ENCODE measurements at places on chromosomes 5 and 9.

GRCh38 chr5:41738710-41739354 lies 131.4 kb downstream of the OXCT1 start:
- no peak for DNase-seq

- no peak for DNase-seq
These were observed 97.4 kb upstream of the RAPGEF1 start for GRCh38 chr9:131837316-131837715.

DNA sequence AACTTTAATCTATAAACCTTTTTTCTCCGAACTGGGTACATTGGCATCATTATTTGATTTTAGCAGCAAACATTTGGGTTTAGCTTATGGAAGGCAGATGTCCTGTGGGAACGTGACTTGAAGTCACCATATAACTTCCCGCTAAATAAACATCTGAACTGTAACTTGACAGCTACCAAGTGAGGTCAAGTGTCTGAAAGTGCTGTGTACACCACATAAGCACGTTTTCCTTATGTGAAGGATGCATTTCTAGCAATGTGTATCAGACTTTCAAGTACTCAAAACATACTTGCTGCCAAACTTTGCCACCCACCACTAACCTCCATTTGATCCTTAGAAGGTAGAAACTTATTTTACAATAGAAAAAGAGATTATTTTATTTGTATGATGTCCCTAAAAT lies 35.7 kb downstream of the SLC1A3 start:
- DNase-seq: no peak

- no peak for DNase-seq
These were observed 20.8 kb downstream of the AMBP start for GRCh38 chr9:114057161-114057885.

- DNase-seq: no peak
These were observed 323.4 kb downstream of the CSNK1G3 start for GRCh38 chr5:123835421-123835820.

DNA sequence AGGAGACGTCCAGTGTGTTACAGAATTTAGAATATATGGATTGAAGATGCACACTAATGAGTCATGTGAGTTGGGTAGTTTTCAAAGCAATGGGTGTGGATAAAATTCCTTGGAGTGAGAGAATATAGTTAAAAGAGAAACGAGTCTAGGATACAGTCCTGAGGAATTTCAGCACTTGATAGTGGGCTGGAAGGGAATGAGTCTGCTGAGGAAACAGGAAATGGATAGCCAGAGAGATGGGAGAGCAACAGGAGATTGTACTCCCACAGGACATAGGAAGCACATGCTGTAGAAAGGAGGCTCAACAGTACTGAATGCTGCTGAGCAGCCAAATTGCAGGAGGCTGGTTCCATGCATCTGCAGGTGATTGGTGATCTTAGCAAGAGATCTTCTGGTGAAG lies 68.1 kb downstream of the FBN2 start:
- no peak for DNase-seq

GRCh38 chr9:27505744-27506161 lies 18.3 kb upstream of the IFNK start:
- no peak for DNase-seq

DNA sequence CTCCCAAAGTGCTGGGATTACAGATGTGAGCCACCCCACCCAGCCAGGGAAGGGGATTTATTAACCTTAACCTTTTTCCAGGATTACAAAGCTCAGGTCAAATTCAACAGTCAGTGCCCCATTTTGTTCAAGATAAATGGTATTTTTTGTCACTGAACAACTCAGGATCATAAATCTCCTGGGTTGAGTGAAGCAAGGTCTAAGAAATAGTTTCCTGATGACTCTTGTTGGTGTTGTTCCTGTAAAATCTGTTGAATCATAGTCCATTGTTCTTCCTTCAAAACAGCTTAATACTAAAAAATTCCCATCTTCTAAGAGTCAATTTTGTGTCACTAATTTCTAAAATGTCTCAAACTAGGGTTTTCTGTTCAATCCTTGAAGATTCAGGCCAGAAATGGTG lies 33.9 kb upstream of the JMY start:
- no peak for DNase-seq

GRCh38 chr5:1634337-1634661 lies 110.5 kb upstream of the LPCAT1 start:
- no peak for DNase-seq

GRCh38 chr5:4995014-4995413 lies 145.1 kb upstream of the ADAMTS16 start:
- DNase-seq: no peak

DNA sequence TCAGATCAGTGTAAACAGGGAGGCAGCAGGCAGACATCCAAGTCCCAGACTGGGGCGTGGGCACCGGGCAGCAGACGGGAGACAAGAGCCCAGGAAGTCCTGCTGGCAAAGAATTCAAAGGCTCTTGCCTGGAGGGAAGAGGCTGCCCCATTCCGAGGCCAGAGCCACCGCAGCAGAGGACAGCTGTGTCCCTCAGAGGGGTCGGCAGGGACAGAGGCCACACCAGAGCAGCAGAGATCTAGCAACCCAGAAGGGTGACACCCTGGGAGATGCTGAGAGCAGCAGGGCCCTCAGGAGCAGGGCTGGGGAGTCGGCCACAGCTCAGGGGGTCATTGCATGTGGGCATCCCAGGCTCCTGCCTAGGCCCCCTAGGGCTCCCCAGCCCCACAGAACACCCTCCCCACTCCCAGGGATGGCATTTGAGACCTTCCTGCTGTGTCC lies 29.1 kb downstream of the ADAMTS2 start:
- DNase-seq: no peak

DNA sequence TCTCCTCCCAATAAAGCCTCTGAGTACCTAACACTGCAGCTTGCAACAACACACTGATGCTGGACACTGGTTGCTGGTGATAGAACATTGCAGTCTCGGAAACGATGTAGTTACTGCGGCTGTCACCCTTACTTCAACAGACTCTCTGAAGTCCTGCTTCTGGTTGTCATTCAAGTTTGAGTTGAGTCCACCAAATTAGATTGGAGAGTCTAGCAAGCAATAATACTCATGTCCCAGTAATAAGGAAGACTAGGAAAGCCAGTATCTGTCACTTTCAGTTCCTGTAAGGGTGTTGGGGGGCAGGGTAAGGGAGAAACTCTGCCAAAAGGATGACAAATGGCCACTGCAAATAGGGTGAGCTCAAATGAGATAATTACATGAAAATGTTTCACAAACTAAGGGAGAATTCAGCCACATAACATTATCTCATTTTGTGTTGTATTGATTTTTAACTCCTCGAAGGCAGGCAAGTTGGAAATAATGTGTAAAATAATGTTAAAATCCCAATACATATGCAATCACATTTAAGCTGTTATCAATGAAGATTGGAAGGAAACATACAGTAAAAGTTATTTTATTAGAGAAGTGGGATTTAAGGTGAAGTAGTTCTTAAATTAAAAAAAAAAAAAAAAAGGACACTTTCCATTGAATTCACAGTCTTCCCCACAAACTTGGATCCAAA lies 849 bp upstream of the IFT74 start:
- DNase-seq: no peak

DNA sequence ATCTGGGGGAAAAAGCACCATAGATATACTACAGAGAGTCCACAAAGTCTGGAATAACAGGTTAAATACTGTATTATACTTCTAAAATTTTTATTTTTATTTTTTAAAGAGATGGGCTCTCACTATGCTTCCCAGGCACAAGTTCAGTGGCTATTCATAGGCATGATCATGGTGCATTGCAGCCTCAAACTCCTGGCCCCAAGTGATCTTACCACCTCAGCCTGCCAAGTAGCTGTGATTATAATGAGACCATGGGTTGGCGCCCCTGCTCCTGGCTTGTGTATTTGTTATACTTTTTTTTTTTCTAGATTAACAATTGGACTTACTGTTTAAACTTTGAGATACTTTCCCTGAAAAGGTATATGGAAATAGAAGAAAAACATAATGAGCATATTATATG lies 25.9 kb downstream of the ERBIN start:
- DNase-seq: no peak

- no peak for DNase-seq
These were observed 55.2 kb upstream of the IL12B start for GRCh38 chr5:159385536-159385935.
